ENCODE measurements at places on chromosomes 6 and 20. TPM values are rescaled to one million over a fixed set of nuclear protein-coding genes. Genes with fewer than 3 reads are reported as not detected.

MRPL18 gene
- 61.3 TPM for total RNA-seq

SYNJ2 gene
- 30.2 TPM for total RNA-seq

FOXF2 gene
- 0.42 TPM for total RNA-seq

MYLK4 gene
- 1.2 TPM for total RNA-seq

AIF1 gene
- total RNA-seq: 4.5 TPM

KCNG1 gene
- not detected for total RNA-seq

MICB gene
- total RNA-seq: 0.65 TPM

ORC3 gene
- 18.9 TPM for total RNA-seq

- H3K27me3 ChIP-seq: no peaks in the 10 kb centered on the region
- peak overlapping the region; percentile 42 for H3K27ac ChIP-seq
- no peak overlapping the region for H3K4me3 ChIP-seq
- no peak for DNase-seq
- no peaks in the 10 kb centered on the region for H3K4me1 ChIP-seq
Measured at GRCh38 chr6:109793792-109794191, 102.7 kb downstream of the FIG4 start.

GRCh38 chr6:37482606-37483251, 17.0 kb downstream of the CCDC167 start:
- H3K27me3 ChIP-seq: no peaks in the 10 kb centered on the region
- H3K27ac ChIP-seq: no peak overlapping the region
- peaks cover 45% of the 10 kb centered on the region for H3K36me3 ChIP-seq
- no peak for DNase-seq
- H3K4me3 ChIP-seq: no peak overlapping the region

- peak; percentile 61 for DNase-seq
- no peaks in the 10 kb centered on the region for H3K27me3 ChIP-seq
- no peak within 1 kb of the TSS for H3K27ac ChIP-seq
Measured at GRCh38 chr6:25652007-25652515, at the start of gene SCGN. TSS of gene SCGN (plus strand) at chr6:25652215. CDS start at chr6:25652404, 189 bp downstream.

GRCh38 chr6:70391492-70391891, 21.8 kb upstream of the FAM135A start:
- no peak overlapping the region for H3K4me3 ChIP-seq
- H3K27ac ChIP-seq: no peak overlapping the region
- H3K27me3 ChIP-seq: peaks cover 6% of the 10 kb centered on the region

GRCh38 chr20:44070139-44070900, 116.7 kb downstream of the JPH2 start:
- no peaks in the 10 kb centered on the region for H3K36me3 ChIP-seq
- no peaks in the 10 kb centered on the region for H3K27me3 ChIP-seq
- H3K27ac ChIP-seq: no peak overlapping the region
- no peak overlapping the region for H3K4me3 ChIP-seq
- no peak for DNase-seq
- peaks cover 8% of the 10 kb centered on the region for H3K4me1 ChIP-seq

DNA sequence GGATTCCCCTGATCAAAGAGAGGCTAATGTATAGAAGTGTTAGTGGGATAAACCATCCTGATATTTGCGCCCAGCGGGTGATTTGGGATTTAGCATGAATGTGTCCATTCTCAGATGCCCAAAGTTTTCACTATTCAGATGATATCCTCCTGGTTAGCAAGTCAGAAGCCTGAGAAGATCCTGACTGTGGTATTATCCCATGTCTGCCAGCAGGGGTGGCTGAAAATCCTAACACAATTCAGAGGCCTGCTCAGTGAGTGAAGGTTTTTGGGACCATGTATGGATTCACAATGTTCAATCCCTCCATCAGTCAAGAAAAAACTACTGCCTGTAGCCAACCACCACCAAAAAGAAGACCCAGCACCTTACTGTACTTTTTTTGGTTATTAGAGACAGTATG, 34.1 kb upstream of the SPACA1 start:
- H3K27me3 ChIP-seq: no peaks in the 10 kb centered on the region
- no peaks in the 10 kb centered on the region for H3K36me3 ChIP-seq

GRCh38 chr6:106685833-106686232, 56.5 kb downstream of the QRSL1 start:
- H3K27me3 ChIP-seq: no peaks in the 10 kb centered on the region
- no peak overlapping the region for H3K27ac ChIP-seq
- H3K4me3 ChIP-seq: no peak overlapping the region
- H3K36me3 ChIP-seq: no peaks in the 10 kb centered on the region
- DNase-seq: no peak

GRCh38 chr6:51768087-51768486, 319.3 kb downstream of the PKHD1 start:
- DNase-seq: no peak
- no peak overlapping the region for H3K27ac ChIP-seq
- H3K4me1 ChIP-seq: no peaks in the 10 kb centered on the region
- H3K36me3 ChIP-seq: no peaks in the 10 kb centered on the region
- H3K27me3 ChIP-seq: no peaks in the 10 kb centered on the region

DNA sequence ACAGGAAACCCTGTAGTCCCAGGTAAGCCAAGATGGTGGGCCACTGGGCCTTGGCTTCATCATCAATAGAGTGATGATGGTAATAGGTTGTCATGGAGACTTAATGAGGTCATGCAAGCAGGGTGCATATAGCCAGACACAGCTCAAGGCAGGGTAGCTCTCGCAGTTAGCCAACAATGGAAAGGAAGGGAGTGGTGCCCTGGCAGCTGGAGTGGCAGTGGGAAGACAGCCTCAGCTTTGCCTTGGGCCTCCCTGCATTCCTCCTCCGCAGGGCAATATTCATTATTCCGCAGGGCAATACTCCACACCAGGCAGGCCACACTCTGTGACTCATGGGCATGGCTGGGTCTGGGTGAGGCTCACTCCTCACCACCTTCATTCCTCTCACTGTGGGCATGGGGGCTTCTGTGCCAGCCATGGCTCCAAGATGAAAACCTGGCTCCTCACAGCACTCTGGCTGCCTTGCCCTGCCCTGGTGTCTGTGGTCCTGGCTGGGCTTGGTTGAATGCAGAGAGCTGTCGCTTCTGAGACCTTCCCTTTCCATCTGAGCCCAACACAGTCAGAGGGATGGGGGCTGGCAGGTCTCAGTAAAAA, 163.1 kb upstream of the PMEPA1 start:
- H3K36me3 ChIP-seq: no peaks in the 10 kb centered on the region
- H3K4me1 ChIP-seq: no peaks in the 10 kb centered on the region
- H3K27me3 ChIP-seq: no peaks in the 10 kb centered on the region
- H3K4me3 ChIP-seq: no peak overlapping the region
- no peak for DNase-seq

- H3K27ac ChIP-seq: peak overlapping the region; percentile 53
- peak; percentile 63 for DNase-seq
- H3K4me3 ChIP-seq: no peak overlapping the region
- H3K4me1 ChIP-seq: peaks cover 4% of the 10 kb centered on the region
Measured at GRCh38 chr20:17556837-17557674, 12.8 kb upstream of the DSTN start.

DNA sequence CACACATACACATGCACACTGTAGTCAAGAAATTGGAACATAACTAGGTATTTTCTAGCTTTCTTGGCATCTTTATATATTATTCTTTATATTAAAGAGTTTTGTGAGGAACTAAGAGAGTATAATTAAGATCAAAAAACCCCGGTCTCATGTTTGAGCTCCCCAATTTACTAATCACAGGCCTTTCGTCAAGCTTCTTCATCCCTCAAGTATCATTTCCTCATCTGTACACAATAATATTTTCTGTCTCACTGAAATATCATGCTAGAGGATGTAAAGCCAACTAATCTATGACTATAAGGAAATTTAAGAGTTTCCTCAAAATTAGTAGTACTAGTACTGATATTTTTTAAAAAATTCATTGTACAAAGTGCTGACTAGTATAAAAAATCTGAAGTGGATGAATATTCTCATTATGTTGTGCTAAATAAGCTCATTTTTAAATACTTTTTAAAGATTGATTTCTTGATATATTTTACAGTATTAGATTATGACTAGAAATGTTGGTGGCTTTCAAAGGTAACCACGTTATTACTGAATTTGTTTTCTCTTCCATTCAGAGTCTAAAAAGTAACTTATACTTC, 28.0 kb downstream of the PEX3 start:
- H3K36me3 ChIP-seq: peaks cover 71% of the 10 kb centered on the region
- no peak overlapping the region for H3K4me3 ChIP-seq
- no peak overlapping the region for H3K27ac ChIP-seq
- H3K4me1 ChIP-seq: no peaks in the 10 kb centered on the region

- no peak overlapping the region for H3K4me3 ChIP-seq
- no peaks in the 10 kb centered on the region for H3K36me3 ChIP-seq
- H3K4me1 ChIP-seq: no peaks in the 10 kb centered on the region
- H3K27ac ChIP-seq: no peak overlapping the region
Measured at GRCh38 chr20:35981969-35982368, 13.6 kb downstream of the CNBD2 start.

- H3K4me3 ChIP-seq: no peak overlapping the region
- peaks cover 7% of the 10 kb centered on the region for H3K36me3 ChIP-seq
- no peaks in the 10 kb centered on the region for H3K27me3 ChIP-seq
- no peak for DNase-seq
- peaks cover 8% of the 10 kb centered on the region for H3K4me1 ChIP-seq
Measured at GRCh38 chr20:58994390-58995159, 12.5 kb downstream of the CTSZ start.

- no peak overlapping the region for H3K4me3 ChIP-seq
- H3K27ac ChIP-seq: no peak overlapping the region
- H3K4me1 ChIP-seq: peaks cover 7% of the 10 kb centered on the region
- H3K36me3 ChIP-seq: no peaks in the 10 kb centered on the region
- no peaks in the 10 kb centered on the region for H3K27me3 ChIP-seq
- peak; percentile 86 for DNase-seq
Measured at GRCh38 chr20:19909725-19910124, 107.4 kb upstream of the NAA20 start.

DNA sequence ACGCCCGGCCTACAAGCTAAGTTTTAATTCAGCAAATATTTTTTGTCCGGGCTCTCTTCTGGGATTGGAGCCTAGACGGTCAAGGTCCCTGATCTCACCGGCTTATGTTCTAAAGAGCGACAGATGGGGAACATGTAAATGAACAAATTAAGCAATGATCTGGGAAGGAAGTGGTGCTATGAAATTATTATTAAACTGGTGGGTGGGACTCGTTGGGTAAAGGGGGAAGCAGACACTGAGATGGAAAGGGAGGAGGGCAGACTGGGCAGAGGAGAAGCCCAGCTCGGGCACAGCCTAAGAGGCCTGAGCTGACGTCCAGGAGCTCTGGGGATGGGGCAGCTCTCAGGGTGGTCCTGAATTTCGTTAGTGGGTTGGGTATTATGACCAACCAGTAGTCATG, 81.8 kb upstream of the AGPAT4 start:
- no peaks in the 10 kb centered on the region for H3K36me3 ChIP-seq
- no peaks in the 10 kb centered on the region for H3K27me3 ChIP-seq
- H3K4me3 ChIP-seq: no peak overlapping the region
- DNase-seq: no peak
- H3K4me1 ChIP-seq: no peaks in the 10 kb centered on the region

- no peak overlapping the region for H3K4me3 ChIP-seq
- no peak overlapping the region for H3K27ac ChIP-seq
- DNase-seq: peak; percentile 56
- no peaks in the 10 kb centered on the region for H3K36me3 ChIP-seq
- H3K27me3 ChIP-seq: no peaks in the 10 kb centered on the region
Measured at GRCh38 chr6:85015396-85015990, 251.1 kb upstream of the TBX18 start.

DNA sequence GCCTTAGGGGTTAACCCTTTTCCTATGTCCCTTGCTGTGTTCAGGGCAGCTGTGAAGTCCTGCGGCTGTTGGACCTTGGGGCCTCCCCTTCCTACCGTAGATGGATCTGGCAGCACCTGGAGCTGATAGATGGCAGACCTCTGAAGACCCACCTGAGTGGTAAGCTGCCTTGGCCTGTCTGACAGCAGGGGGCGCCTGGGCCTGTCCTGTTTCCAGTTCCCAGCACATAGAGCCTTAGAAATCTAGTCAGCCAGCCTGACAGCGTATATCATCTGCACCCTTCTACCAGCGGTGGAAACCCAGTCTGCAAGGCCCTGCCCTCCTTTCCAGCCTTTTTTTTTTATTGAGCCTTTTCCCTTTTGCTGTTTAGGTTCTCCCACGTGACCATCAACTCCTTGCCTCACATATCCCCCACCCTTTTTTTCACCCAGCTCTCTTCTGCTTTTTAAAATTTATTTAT, 26.6 kb downstream of the CNBD2 start:
- H3K4me3 ChIP-seq: no peak overlapping the region
- peaks cover 3% of the 10 kb centered on the region for H3K4me1 ChIP-seq
- H3K27me3 ChIP-seq: no peaks in the 10 kb centered on the region
- DNase-seq: peak; percentile 89
- H3K36me3 ChIP-seq: no peaks in the 10 kb centered on the region

DNA sequence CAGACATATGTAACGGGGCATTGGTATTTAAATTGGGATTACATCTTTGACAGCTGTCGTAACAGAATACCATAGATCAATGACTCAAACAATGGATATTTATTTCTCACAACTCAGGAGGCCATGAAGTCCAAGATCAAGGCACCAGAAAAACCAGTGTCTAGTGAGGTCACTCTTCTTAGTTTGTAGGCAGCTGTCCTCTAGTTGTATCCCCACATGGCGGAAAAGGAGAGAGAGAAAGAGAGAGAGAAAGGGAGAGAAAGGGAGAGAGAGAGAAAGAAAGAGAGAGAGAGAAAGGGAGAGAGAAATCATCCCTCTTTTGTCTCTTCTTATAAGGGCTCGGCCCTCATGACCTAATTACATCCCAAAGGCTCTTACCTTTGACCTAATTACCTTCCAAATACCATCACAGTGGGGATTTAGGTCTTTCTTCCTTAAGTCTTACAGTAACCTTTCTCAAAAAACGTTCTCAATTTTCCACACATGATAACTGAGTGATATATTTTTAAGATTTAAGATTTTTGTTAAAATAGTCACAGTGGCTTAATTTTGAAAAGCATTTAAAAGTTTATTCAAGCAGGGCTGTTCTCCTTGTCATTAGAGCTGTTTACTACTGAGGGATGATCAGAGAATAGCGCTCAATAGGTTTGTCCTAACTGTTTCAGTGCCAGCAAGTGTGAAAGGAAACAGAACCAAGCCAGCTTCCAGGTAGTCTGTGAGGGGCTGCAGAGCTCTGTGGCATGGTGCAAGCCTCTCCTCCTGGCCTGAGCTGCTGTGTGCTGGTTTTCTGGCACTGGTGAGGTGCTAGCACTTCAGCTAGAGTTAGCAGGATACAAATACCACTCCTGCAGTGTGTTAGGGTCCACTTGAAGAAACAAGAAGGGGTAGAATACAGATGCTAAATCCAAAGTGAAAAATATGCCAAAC, 79.0 kb downstream of the IMPG1 start:
- DNase-seq: no peak
- H3K36me3 ChIP-seq: no peaks in the 10 kb centered on the region
- H3K27me3 ChIP-seq: no peaks in the 10 kb centered on the region
- H3K4me1 ChIP-seq: no peaks in the 10 kb centered on the region
